Kidney epithelial cell (primary cell): ENCODE measurements at places on chromosomes 12 and 14. TPM values are rescaled to one million over a fixed set of nuclear protein-coding genes. Genes with fewer than 3 reads are reported as not detected.

SCN8A gene
- 1.3 and 3.1 TPM in 2 replicates for total RNA-seq

CARMIL3 gene
- 1.5 and 2.3 TPM in 2 replicates for total RNA-seq

GUCY2C gene
- not detected in 2 replicates for total RNA-seq

KRT1 gene
- total RNA-seq: not detected in 2 replicates

GALNT16 gene
- total RNA-seq: 0.33 and 3.4 TPM in 2 replicates

EIF4B gene
- total RNA-seq: 484 and 526 TPM in 2 replicates

CKB gene
- total RNA-seq: 67.7 and 78.7 TPM in 2 replicates

POTEG gene
- not detected in 2 replicates for total RNA-seq

PYGL gene
- total RNA-seq: 41.1 and 48.2 TPM in 2 replicates

LHX5 gene
- total RNA-seq: 0.34 and 0.50 TPM in 2 replicates

UNC119B gene
- 22.8 and 29.4 TPM in 2 replicates for total RNA-seq

MNAT1 gene
- 37.0 and 49.2 TPM in 2 replicates for total RNA-seq

B3GNT4 gene
- total RNA-seq: 0.14 and 0.75 TPM in 2 replicates

NEMP1 gene
- total RNA-seq: 6.1 and 7.9 TPM in 2 replicates

OAS1 gene
- total RNA-seq: 6.0 and 6.4 TPM in 2 replicates

LTBP2 gene
- total RNA-seq: 69.5 and 81.5 TPM in 2 replicates

OASL gene
- total RNA-seq: 0.58 and 1.4 TPM in 2 replicates

RHNO1 gene
- total RNA-seq: 18.8 and 20.3 TPM in 2 replicates

CLEC4C gene
- total RNA-seq: not detected in 2 replicates

RAPGEF3 gene
- 8.7 and 14.3 TPM in 2 replicates for total RNA-seq

DIO2 gene
- total RNA-seq: 0.07 TPM in 1 of 2 replicates, not detected in the other

RAD9B gene
- total RNA-seq: 0.88 and 1.2 TPM in 2 replicates

KRT74 gene
- not detected in 2 replicates for total RNA-seq

TAMALIN gene
- total RNA-seq: 3.4 and 5.1 TPM in 2 replicates

APPL2 gene
- total RNA-seq: 23.8 and 28.1 TPM in 2 replicates
